ENCODE measurements at places on chromosomes 2 and 18. TPM values are rescaled to one million over a fixed set of nuclear protein-coding genes. Genes with fewer than 3 reads are reported as not detected.

- DNase-seq, result no peak
Observed at GRCh38 chr2:234179031-234179363, 128.5 kb downstream of the SPP2 start.

GRCh38 chr2:113180131-113180946, 6.6 kb downstream of the PSD4 start:
- no peak for DNase-seq

GRCh38 chr2:65438137-65438899, 5.9 kb upstream of the SPRED2 start:
- no peak for DNase-seq

DNA sequence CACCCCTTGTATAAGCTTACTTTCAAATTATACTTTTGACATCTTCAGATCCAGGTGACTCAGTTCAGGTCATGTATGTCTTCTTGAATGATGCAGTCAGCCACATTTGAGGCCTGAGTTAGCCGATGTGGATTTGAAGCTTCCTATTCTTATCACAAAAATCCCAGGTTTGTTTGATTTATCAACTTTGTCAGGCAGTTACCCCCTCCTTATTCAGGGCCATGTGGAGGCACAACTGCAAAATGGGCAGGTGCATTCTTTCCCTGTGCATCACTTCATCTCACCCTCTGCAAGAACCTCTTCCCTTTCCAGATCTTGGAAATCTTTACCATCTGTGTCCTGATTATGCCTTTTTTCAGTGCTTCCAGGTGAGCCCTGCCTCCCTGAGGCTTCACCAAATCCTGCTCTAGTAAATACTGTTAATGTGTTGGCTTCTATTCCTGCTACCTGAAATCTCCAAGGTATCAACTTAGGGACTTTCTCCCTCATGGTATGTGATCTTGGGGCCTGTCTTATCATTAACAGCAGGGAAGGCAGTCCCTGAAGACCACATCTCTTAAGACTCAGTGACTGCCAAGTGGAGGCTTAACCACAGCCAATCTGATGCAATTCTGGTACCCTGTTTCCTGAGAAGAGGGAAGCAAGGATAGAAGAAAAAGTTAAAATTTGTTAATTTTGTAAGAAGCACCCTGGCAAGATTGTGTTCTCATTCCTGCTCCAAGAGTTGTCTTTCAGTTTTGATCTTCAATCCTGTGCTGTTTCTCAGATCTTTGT, 9.4 kb upstream of the ARHGAP28 start:
- no peak for DNase-seq

GRCh38 chr18:63316612-63317555, 2.7 kb downstream of the BCL2 start:
- DNase-seq, result no peak

The LBX2 gene
- polyA plus RNA-seq, result 5.4 TPM

DNA sequence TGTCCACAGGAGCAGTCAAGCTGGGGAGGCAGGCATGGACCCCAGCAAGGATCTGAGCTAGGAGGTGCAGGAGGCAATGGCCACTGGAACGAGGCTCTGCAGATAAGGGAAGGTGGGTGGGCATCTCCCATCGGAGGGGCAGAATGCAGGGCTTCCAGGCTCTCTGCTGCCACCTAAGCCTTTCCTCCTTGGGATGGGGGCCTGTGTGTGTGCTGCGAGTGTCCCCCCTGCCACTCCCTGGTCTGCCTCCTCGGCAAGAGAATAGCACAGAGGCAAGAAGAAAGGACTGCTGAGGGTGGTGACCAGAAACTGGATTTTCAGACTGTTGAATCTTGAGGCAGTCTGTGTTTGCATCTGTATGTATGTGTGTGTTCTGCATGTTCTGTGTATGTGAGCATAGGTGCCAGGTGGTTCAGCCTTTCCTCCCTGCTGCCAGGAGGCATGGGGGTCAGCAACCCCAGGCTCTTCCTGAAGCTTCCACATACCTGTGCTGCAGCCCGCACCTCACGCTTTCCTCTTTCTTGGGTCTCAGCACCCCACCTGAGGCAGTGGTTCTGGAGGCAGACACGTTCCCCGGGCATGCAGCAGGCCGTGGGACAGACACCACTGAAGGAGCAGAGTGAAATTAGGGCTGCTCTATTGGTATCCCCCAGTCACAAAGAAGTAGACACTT, 86.7 kb downstream of the EPAS1 start:
- no peak for DNase-seq

DNA sequence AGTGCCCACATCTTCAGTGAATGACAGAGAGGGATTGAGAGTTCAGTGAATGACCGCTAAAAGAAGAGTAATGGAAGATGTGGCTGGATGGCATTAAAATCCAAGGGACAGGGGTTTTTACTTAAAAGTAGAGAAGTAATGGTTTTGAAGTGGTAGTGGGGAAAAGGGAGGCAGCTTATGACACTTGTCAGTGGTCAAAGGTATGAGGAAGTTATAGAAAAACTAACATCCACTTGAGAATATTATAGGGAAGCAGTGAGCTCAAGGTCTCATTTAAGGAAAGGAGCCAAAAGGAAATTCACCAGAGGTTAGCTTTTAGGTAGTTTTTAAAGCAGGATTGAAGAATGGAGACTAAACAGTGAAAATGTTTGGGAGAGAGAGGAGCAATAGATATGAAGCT, 24.3 kb downstream of the CDK15 start:
- DNase-seq, result no peak

- DNase-seq, result no peak
Observed at GRCh38 chr18:10299643-10300042, 154.8 kb upstream of the APCDD1 start.

The L3MBTL4 gene
- polyA plus RNA-seq, result 5.6 TPM

The REG3G gene
- not detected for polyA plus RNA-seq

DNA sequence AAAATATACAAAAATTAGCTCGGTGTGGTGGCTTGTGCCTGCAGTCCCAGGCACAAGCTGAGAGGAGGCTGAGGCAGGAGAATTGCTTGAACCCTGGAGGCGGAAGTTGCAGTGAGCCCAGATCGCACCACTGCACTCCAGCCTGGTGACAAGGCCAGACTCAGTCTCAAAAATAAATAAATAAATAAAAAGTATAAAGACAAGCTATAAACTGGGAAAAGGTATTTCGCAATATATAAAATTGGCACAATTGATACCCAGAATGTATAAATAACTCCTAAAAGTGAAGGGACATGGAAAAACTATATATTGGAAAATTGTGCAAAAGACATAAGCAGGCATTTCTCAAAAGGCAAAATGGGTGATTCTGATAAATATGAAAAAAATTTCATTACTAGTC, 657.9 kb upstream of the SLC8A1 start:
- DNase-seq, result no peak

The IL37 gene
- not detected for polyA plus RNA-seq

DNA sequence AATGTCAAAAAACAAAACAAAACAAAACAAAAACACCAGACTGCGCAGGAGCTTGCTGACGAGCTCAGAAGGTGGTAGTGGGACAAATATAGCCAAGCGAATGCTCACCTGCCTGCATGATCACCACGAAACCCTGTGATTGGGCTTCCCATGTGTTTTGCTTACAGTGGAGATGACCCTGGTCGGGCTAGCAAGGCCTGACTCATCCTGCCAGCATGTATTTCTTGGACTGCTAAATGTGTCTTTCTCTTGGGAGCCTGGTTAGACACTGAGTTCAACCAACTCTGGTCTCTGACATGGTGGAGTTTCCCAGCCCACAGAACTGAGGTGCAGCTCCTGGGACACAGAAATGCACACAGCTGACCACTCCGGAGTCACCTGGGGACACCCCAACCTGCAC, 30.7 kb upstream of the DUSP2 start:
- DNase-seq, result no peak

DNA sequence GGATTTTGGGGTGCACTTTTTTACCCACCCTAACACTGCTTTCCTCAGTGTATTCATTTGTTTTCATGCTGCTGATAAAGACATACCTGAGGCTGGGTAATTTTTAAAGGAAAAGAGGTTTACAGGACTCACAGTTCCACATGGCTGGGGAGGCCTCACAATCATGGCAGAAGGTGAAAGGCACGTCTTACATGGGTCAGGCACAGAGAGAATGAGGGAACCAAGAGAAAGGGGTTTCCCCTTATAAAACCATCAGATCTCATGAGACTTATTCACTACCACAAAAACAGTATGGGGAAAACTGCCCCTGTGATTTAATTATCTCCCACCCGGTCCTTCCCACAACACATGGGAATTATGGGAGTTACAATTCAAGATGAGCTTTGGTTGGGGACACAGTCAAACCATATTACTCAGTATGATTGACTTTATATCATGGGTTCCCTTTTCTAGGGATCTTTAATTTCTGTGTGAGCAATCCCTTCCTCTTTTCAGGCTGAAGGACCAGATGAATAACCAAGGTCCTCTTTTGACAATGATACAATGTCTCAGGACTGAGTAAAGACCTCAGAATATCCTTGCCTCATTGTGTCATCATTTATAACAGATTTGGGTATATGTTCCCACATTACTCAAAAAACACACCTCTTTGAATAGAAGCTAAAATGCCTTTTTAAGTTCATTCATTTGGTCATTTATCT, 100.1 kb upstream of the TRIB2 start:
- DNase-seq, result no peak

DNA sequence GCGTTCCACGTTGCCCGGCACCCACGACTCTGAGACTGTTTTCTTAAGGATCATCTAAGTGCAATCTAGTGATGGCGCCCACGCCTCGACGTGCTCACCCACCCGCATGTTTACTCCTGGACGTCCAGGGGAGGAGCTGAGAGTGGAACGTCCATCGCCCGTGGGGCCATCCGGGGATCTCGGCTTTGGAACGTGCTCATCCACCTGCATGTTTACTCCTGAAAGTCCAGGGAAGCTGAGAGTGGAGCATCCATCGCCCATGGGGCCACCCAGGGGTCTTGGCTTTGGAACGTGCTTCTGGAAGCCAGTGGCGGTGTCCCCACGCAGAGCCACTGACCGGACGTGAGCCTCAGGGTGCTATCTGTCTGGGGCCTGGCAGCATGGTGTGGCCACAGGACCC, 45.6 kb upstream of the SALL3 start:
- no peak for DNase-seq

GRCh38 chr2:160701822-160702221, 208.2 kb upstream of the RBMS1 start:
- no peak for DNase-seq

- DNase-seq, result no peak
Observed at GRCh38 chr18:28208712-28209265, 31.9 kb upstream of the CDH2 start.

Measured in left renal pelvis (tissue), 4 donors.